ENCODE measurements at places on chromosomes 2 and 18.

DNA sequence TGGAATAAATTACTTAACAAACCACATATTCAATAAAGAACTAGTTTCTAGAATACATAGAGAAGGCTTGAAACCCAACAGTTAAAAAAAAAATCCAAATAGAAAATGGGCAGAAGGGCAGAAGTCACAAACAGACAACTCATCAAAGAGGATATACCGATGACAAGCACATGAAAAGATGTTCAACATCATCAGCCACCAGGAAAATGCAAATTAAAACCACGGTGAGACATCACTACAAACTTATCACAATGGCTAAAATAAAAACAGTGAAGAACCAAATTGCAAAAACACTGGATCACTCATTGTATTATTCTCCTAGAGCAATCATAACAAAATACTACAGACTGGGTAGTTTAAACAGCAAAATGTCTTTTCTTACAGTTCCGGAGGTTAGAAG, 14.5 kb downstream of the SESTD1 start:
- DNase-seq = no peak

GRCh38 chr2:84700006-84700405, 180.9 kb downstream of the TRABD2A start:
- DNase-seq = no peak

DNA sequence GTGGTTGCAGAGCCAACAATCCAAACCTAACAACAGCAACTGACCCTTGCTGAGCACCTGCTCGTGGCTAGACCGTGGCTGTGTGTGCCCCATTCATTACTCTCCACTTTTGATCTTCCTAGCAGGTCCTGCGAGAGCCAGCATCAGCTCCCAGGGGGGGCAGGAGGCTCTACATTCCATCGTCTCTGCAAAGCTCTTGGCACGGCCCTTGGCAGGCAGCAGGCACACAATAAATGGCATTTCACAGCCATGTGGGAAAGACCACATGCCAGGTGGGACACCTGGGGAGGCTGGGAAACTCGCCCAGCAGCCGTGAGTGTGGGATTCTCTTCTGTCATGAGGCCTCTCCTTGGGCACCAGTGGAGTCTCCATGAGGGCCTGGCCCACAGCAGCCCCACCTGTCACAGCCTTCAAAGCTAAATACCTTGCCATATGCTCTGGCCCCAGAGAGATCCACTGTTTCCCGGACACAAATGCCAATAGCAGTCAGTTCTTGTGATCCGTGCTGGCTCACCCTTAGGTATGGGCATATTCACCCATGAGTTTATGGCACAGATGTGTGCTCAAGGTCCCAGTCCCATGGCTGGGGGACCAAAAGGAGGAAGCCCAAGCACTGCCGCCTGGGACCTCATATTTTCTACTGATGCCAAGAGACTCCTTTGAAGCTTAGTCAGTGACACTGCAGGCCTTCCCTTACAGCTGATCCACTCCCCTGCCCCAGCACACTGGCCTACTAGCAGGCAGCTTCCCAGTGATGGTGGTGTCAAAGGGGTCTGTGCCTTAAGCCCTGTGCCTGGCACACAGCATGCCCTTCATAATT, 6.8 kb upstream of the TEX51 start:
- DNase-seq = no peak

DNA sequence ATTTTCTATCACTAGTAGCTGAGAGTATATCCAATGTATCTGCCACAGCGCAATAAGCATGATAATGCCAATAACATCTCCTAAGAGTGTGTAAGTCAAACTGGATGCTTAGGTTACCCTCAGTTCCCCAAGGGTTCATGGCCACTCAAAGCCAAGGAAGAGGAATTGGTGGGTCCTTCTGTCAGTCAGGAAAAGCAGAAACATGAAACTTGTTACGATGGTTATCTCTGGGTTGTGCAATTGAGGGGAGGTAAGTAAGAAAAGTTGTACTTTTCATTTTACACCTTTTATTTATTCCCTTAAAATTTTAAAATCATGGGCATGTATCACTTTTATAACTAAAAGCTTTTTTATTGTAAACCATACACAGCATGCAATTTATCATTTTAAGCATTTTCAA, 10.1 kb upstream of the GAD1 start:
- no peak for DNase-seq

- peak; percentile 79 for DNase-seq
These were observed 59.7 kb downstream of the PTH2R start for GRCh38 chr2:208466151-208466919.

- no peak for DNase-seq
These were observed 96.0 kb downstream of the MTCL1 start for GRCh38 chr18:8801263-8801901.

DNA sequence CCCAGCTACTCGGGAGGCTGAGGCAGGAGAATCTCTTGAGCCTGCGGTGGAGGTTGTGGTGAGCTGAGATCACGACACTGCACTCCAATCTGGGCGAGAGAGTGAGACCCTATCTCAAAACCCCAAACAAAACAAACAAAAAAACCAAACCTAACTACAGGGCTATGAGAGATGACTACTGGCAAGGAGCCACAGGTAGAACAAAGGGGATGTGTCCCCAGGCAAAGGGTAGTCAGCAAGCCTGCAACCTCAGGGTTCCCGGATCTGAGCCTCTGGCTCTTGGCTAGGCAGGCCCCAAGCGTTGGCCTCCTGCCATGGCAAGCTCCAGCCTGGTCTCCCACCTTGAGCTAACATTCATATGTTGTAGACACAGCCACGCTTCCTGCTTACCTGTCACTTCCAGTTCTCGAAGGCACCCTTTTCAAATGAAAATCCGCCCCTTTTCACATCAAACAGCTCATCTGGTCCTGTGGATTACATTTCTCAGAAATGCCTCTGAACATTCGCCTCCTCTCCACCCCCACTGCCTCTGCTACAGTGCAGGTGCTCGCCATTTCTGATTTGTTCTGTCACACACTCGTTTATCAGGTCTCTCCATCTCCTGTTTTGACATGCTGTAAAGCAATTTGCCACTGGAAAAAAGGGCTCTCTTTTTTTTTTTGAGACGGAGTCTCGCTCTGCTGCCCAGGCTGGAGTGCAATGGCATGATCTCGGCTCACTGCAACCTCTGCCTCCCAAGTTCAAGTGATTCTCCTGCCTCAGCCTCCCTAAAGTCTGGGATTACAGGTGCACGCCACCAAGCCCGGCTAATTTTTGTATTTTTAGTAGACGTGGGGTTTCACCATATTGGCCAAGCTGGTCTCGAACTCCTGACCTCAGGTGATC, 13.1 kb upstream of the ACTR3 start:
- no peak for DNase-seq

- no peak for DNase-seq
These were observed 24.9 kb upstream of the YWHAQ start for GRCh38 chr2:9655441-9656269.

DNA sequence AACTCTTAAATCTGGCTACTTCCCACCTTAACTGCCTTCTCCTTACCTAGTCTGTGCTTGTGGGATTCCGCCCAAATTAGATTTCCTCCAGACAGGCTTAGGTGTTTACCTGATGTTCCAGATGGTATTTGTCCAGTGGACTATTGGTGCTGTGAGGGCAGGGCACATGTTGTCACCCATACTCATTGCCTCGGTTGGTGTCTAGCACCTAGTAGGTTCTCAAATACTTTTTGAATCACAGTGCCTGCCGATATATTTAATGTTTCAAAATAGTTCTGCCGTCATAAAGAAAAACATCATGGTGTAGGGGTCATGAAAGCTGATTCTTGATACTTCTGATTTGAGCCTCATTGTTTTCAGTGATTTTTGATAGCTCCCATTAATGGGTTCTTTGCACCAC, 1.1 kb downstream of the SEPTIN2 start:
- no peak for DNase-seq

DNA sequence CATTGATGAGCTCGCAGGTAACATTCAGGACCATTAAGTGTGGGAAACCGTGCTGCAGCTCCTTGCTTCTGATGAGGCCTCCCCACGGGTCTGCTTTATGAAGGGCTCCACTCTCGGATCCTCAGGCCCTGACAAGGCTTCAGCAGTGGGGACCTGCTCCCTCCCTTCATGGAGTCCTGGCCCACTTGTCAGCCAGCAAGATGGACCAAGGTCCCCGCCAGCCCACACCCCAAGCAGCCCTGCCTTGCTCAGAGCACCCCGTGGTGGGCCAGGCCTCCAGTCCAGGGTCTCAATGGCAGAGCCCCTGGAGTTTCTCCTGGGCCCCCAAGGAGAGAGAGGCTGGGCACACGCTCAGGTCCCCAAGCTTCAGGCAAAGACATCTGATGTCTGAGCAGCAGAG, 41.5 kb downstream of the CROCC2 start:
- DNase-seq = no peak

DNA sequence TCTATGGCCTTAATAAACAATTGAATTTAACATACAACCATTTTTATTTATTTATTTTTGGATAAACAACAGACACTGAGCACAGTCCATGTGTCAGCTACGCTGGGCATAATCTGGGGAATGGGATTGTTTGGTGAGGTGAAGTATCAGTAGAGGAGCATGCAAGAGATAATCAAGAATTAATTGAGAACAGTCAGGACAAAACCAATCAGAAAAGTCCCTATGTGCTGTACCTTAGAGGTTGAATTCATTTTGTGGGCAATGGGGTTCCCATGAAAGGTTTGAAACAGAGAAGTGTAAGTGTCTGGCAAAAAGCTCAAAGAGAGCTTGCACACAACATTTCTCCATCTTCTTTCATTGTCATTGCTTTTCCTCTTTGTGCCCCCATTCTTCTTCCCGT, 198.2 kb downstream of the RNF144A start:
- no peak for DNase-seq

GRCh38 chr2:41922177-41922576, 125.6 kb upstream of the PKDCC start:
- peak; percentile 84 for DNase-seq

GRCh38 chr2:221969087-221969829, 329.5 kb downstream of the PAX3 start:
- DNase-seq = peak; percentile 11

GRCh38 chr18:51123936-51124486, 73.5 kb downstream of the MEX3C start:
- no peak for DNase-seq

DNA sequence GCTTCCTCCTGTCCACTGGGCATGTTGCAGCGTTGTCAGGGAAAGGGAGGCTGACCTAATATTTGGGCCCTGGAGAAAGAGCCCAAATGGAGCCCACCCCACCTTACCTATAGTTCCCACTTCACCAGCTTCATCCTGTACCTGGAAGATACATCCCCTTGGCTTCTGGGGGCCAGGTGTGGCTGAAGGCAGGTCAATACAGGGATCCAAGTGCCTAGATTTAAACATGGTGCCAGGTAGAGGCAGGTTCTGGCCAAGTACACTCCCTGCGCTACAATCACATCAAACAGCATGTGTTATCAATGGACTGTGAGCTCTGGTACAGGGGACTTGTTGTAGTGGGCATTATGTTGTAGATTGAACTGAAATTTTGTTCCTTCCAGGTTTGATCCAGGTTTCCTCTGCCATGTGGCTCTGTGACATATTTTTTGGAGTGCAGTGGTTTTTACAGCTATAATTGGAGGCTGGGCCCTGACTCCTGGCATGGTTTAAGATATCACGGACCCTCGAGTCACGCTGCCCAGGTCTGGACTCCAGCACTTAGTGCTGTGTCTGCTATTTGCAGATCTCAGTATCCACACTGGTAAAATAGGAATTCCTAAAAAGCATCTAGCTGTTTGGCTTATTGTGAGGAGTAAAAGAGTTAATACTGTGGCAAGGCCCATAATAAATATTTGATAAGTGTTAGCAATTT, 23.8 kb downstream of the MYCN start:
- DNase-seq = no peak

GRCh38 chr18:56202678-56203077, 435.7 kb downstream of the TXNL1 start:
- no peak for DNase-seq

GRCh38 chr2:215712871-215713790, 277.3 kb upstream of the FN1 start:
- DNase-seq = no peak

DNA sequence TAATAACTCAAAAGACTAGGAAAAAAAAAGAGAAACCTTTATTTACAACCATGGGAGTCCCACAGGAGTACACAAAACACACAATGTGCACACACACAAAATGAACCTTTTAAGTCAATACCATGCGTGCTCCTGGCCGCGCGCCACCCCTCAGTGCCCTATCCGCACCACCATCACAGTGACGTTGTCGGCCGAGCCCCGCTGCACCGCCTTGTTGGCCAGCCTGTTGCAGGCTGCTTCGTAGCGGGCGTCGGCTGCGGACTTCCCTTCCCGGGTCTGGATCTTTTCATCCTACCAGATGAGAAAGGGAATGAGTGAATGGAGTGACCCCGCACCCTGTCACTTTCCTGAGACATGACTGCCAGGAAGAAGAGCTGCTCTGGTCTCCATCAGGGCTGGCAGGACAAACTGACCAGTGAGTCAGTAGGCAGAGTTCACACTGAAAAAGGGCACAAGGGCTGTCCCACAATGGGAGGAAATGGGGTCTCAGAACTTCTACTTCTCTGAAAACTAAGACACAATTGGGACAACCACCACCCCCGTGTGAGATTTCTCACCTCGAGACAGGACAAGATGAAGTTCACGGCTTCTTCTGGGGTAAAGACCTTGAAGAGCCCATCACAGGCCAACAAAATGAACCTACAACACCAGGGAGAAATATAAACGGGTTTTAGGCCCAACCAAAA, 11.8 kb downstream of the ERFE start:
- DNase-seq = no peak

GRCh38 chr2:43178055-43178598, 48.3 kb downstream of the ZFP36L2 start:
- DNase-seq = peak; percentile 55

DNA sequence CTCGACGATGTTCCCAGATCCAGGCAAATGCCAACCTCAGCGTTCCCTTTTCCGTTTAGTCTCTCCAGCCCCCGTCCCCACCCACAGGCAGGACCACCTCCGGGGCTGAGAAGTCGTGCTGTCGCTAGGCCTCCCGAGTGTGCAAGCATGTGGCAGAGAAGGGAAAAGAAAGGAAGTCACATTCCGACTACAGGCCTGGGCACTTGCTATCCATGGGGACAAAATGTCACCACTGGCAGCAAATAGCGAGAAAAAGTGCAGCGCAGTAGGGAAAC, 420 bp downstream of the PIGN start:
- DNase-seq = no peak

GRCh38 chr2:76178610-76179009, 467.9 kb upstream of the GCFC2 start:
- DNase-seq = no peak

- no peak for DNase-seq
These were observed 344.6 kb upstream of the TMEFF2 start for GRCh38 chr2:192539306-192539705.

DNA sequence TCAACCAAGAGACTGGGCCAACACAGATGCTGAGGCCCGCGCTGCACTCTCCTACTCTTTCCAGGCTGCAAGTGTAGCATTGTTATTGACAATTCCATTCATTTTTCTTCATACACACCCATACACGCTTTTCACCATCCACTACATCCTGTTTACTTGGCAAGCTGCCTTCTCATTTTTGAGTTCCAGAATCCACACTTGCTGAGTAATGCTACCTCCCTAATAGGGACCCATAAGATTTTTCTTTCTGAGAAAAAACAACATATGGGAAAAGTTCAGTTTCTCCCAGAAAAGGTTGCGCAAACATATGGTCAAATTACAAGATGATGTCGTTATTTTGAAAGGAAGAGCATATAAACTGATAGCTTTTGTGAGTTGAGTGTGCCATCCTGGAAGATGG, 3.3 kb upstream of the NETO1 start:
- DNase-seq = no peak
